GM19239 (cell line): ENCODE measurements at places on chromosomes 7 and 10.

GRCh38 chr10:103969857-103970627 lies 3.1 kb downstream of the SLK start:
- DNase-seq, result no peak

DNA sequence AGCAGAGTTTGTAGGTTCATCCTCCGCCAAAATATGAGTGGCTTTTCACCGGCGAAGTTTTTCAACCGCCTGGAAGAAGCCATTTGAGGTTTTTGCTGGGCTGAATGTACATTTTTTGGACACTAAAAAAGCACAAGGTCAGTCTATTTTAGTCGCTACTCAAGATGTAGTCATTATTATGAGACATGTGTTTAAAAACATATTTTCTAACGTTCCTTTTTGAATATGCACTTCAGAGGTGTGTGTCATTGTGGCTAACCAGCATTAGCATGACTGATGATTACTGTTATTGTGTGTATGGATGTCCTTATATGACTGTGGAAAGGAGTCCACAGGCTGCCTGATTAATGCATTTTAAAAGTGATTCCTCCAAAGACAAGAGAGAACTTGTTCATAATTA lies 605.4 kb downstream of the INHBA start:
- no peak for DNase-seq

DNA sequence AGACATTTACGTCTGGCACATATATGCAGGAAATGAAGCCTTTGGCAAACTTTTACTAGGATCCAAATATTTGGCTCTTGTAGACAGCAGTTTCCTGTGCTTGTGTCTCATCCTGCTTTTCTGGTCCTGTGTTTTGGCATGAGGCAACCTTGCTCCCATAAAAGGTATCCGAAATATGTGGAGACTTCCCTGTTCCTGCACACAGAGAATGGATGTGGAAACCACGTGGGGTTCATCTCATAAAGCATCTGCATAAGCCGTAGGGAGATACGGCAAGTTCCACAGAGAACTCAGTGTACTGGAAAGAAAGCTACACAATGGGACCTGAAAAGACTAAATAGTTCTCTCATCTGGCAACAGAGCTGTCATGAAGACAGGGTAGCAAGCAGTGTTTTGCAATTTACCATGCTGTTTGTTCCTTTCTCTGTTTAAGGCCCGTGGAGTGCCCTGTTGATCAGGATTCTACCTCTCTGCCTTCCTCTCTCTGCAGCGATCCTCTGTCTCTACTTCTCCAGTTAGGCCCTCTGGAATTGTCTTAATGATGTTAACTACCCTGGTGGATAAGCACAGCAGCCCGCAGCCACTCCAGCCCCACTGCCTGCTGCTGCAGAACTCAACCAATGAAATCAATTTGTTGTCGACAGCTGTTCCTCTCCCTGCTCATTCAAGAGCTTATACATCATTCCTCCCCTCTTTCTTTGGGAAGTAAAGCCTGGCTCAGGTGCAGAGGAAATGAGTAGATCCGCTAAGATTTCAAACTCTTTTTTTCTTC lies 293.6 kb downstream of the CSTF2T start:
- no peak for DNase-seq

- no peak for DNase-seq
Measured at GRCh38 chr10:21797984-21798765, 205.4 kb downstream of the DNAJC1 start.

DNA sequence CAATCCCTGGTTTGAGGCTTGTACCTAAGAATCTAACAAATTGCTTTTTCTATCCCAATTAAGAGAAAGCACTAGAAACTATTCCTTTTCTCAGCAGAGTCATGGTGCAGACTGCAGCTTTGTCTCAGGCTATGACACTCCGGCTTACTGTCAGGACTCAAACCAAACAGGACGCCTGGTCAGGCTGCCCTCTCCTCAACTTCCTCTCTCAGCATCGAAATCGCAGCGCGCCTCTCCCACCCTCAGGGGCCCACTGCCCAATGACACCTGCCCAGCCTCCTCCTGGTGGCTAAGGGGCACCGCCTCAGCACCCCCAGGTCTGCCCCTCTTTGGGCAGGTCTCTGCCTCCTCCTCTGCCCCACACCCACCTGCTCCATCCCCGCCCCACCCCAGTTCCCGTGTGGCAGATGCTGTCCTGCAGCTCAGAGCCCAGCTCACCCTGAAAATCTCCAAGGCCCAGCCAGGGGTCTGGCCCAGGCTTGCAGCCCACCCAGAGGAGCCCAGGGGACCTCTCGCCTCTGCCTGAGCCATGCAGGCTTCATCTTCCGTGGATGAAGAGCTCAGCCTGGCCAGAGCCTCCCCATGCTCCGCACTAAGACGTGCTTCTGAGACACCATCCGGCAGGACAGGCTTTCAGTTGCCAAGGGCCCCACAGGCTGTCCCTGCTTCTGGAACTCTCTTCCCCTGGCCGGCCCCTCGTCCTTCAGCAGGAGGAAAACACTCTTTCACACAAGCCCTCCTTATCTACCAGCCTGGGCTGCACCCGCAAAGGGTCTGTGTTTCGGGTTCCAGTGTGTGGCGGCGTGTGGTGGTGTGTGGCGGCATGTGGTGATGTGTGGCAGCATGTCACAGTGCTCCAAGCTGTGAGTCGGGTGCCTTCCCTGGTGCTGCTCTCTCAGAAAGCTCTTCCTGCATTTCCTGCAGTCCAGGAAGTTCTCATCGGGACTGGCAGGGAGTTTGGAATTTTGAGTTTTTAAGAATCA lies 16.4 kb upstream of the PTPRN2 start:
- DNase-seq, result no peak

DNA sequence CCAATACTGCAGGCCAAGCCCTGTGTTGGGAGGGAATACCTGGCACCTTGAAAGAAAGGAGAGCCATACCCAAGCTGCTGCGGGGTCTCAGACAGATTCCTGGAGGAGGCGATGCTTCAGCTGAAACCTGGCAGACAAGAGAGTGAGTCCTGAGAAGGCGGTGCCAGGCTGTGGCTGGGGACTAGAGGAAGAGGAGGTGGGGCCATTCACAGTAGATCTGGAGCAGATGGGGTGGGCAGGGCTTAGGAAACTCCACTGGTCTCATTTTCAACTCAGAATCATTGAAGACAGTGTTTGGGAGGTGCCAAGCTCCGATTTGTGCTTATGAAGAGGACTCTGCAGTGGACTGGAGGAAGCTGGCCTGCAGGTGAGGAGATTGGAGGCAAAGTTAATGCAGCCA lies 236.3 kb upstream of the MKI67 start:
- no peak for DNase-seq

DNA sequence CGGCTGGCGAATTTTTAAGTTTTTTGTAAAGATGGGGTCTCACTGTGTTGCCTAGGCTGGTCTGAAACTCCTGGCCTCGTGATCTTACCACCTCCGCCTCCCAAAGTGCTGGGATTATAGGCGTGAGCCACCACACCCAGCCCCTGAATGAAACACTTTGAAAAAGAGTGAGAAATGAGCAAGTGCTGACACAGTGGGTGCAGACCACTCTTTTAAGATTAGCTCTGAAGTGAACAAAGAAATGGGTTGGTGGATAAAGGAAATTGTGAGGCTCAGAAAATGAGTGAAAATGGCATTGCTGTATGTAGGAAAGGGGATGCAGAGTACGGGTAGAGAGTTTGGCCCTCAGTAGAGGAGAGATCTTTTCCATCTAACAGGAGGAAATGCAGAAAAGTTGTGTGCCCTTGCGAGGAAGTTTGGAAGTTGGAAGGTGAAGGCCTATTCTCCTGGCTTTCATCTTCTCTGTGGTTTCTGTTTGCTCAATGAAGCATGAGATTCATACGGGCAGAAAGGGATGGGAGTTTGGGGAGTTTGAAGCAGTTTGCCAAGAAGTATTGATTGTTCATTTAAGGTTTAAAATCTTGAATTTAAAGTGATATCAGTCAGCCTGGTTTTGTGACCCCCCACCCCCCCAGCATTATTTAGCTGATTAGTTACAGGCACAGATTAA lies 11.0 kb downstream of the MAPK8 start:
- no peak for DNase-seq

- no peak for DNase-seq
Measured at GRCh38 chr7:92064438-92065029, 69.7 kb downstream of the CYP51A1 start.

DNA sequence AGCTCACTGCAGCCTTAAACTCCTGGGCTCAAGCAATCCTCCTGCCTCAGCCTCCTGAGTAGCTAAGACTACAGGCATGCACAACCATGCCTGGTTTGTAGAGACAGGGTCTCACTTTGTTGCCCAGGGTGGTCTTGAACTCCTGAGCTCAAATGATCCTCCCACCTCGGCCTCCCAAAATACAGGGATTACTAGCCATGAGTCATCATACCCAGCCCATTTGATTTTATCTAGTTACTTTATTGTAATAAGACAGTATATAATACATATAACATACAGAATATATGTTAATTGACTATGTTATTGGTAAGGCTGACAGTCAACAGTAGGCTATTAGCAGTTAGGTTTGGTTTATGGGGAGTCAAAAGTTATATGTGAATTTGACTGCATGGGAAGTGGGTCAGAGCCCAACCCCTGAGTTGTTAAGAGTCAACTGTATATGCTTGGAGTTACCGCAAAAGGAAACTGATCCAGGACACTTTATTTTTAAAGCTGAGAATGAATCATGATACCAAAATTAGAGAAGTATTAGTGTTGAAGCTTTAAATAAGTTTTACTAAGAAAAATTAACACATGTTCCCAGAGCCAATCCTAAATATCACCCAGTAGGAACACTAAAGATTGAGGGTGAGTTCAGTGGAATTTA lies 20.7 kb upstream of the KMT2E start:
- DNase-seq, result no peak

DNA sequence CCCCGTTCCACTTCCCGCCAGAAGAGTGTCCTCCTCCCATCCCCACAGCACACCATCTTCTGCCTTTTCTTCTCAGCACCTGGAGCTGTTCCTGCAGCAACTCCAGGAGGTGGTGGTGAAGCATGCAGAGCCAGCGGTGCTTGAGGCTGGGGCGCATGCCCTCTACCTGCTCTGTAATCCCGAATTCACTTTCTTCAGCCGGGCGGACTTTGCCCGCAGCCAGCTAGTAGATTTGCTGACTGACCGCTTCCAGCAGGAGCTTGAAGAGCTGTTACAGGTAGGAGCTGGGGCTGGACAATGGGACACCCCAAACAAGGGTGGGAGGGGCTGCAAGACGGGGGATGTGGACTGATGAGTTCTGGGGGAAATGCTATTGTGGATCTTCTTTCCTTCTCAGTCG lies 19.1 kb upstream of the PVRIG start:
- no peak for DNase-seq

- no peak for DNase-seq
Measured at GRCh38 chr10:109902992-109903947, 20.0 kb downstream of the XPNPEP1 start.

DNA sequence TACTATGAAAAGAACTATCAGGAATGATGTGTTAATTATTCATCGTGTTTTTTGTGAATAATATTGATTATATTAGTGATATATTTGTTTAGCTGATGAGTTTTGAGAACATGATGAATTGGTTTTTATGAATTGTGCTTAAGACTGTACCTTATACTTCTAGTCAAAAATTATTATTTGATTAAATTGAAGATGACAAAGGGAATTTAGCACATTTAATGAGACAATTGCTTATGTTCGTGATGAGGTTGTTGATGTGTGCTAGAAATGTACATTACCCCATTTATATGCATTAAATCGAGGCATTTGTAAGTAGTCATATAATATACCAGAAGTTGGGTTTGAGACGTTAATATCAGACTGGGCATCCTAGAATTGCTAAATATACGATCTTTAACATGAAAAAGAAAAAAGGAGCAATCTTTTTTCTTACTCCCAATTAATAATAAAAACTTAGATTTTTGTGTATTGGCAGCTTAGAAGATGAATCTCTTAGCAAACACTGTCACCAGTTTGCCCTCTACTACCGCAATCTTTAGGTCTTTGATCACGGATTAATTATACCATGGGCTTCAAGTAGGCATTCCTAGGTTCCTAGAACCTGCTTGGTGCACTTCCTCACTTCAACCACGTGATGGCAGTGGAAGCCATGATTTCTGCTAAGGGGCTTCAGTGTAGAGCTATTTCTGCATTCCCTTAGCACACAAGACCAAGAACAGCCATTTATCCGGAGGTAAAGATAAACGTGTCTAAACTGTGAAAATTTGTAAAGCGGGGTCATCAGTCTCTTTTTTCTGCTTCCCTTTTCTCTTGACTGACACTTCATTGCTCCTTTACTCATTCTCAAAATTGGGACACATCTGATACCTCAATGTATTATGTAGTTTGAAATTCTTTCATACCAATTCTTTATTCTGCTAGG lies 1.6 kb downstream of the KLHDC10 start:
- DNase-seq, result peak; percentile 70

- DNase-seq, result no peak
Measured at GRCh38 chr7:15715435-15715834, 29.0 kb upstream of the MEOX2 start.

DNA sequence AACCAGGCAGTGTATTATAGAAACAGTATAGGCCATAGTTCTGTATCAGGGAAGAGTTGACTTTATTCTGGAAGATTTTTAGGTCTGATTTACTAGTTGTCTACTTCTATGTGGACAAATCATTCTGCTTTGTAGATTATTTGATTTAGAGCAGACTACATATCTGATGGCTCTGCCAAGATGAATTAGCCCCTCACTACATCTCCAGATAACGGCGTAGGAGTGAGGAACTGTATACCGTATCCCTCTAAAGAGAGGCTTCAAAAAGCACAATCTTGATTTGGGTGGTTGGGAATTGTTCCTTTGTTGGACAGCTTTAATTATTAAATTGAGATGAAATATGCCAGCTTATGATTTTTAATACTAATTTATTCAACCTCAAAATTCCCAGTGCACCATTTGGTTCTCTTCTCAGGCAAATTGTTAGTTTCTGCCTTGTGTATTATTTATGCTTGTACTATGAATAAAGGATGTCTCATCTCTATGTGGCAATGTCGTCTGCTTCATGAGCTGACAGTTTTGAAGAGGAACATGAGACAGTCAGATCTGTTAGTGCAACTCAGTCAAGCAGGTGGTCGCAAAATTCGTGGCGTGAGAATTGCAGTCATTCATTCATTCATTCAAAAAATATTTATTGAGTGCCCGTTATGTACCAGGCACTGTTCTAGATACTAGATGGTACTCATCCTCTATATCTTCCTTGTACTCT lies 422.8 kb downstream of the EXOC4 start:
- DNase-seq, result no peak

DNA sequence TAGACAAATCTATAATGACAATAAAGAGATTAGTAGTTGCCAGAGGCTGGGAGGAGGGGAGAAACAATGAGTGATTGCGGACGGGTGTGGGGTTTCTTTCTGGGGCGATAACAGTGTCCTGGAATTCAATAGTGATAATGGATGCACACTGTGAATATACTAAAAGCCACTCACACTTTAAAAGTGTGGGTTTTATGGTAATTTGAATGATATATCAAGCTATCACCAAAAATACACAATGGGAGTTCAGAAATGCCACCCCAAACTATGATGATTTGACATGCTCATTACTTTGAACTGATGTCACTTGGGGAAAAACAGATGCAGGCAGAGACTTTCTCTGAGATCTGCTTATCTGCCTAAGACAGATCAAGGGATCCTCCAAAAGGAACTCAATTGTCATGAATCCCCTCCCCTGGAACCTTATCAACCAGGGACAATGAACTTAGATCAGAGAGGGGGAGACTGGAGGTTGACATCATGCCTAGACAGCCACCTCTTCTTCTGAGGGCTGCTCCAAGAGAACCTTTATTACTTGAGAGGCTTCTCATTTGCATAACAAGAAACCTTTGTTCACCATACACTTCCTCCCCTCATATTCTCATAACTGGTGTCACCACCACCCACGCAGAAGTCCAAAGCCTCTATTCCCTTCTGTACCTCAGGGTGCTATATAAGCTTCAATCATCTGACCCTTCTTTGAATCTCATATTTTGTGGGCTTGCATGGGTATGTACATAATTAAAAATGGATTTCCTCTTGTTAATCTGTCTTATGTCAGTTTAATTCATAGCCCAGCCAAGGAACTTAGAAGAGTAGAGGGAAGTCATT lies 14.8 kb upstream of the ZC3HAV1 start:
- DNase-seq, result no peak
